PC-3 (cell line): ENCODE measurements at places on chromosomes 2 and 18. TPM values are rescaled to one million over a fixed set of nuclear protein-coding genes. Genes with fewer than 3 reads are reported as not detected.

- DNase-seq, result no peak
These were observed 1143.4 kb downstream of the CNTNAP5 start for GRCh38 chr2:125168442-125168841.

DNA sequence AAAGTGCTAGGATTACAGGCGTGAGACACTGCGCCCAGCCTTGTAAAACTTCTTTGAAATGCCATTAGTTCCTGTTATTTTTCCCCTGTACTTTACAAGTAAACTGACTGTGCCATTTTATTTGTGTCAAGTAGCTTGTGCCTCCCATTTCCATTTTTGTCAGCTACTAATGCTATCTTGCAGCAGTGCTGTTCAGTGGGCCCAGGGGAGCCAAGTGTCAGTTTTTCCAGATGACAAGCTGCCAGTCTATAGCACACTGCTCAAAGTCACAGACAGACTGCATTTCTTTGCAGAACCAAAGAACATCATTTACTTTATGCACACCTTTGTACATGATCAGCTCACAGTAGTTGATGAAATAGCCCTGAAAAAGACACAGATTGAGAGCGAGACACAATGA lies 901.3 kb upstream of the CDH2 start:
- DNase-seq, result no peak

- no peak for DNase-seq
These were observed 133.2 kb downstream of the GBX2 start for GRCh38 chr2:236034974-236035373.

GRCh38 chr2:233375490-233376314 lies 21.4 kb downstream of the DGKD start:
- no peak for DNase-seq

The NPHP1 gene
- 1.3 and 4.2 TPM in 2 replicates for total RNA-seq

The MOGAT1 gene
- not detected in 2 replicates for total RNA-seq

The FBXO15 gene
- 0.87 and 2.8 TPM in 2 replicates for total RNA-seq

The CELF4 gene
- total RNA-seq, result 0.40 TPM in 1 of 2 replicates, not detected in the other
